ENCODE measurements at places on chromosomes 7 and 10. TPM values are rescaled to one million over a fixed set of nuclear protein-coding genes. Genes with fewer than 3 reads are reported as not detected.

Gene SFRP4
- total RNA-seq: 3.7 TPM

Gene NODAL
- total RNA-seq: not detected

Gene PVRIG
- total RNA-seq: not detected

Gene CPN1
- 0.19 TPM for total RNA-seq

Gene STK31
- 0.80 TPM for total RNA-seq

Gene TUBB8
- 0.15 TPM for total RNA-seq

Gene UNC5B
- 2.8 TPM for total RNA-seq

Gene CCDC3
- 1.4 TPM for total RNA-seq

Gene EZH2
- total RNA-seq: 21.0 TPM

Gene AVPI1
- 111 TPM for total RNA-seq

Gene SKIDA1
- 1.2 TPM for total RNA-seq

Gene CALN1
- not detected for total RNA-seq

Gene RET
- 0.50 TPM for total RNA-seq

Gene UPF2
- 13.9 TPM for total RNA-seq

Gene SLC26A5
- not detected for total RNA-seq

Gene KCNMA1
- total RNA-seq: 38.0 TPM

Gene STMP1
- total RNA-seq: 32.7 TPM

Gene ARL4A
- 67.8 TPM for total RNA-seq

Gene WNT16
- 1.6 TPM for total RNA-seq

Gene LAMB1
- total RNA-seq: 118 TPM

Gene LIPJ
- total RNA-seq: not detected

Gene MYL10
- total RNA-seq: not detected

Gene LHFPL3
- not detected for total RNA-seq

Gene GIMAP6
- total RNA-seq: not detected

Gene LGI1
- not detected for total RNA-seq

Gene ADIRF
- total RNA-seq: not detected

Gene C10orf143
- 0.66 TPM for total RNA-seq

Gene C10orf53
- total RNA-seq: not detected

Gene VWA2
- 0.06 TPM for total RNA-seq

Gene PLAU
- 87.2 TPM for total RNA-seq

Gene RBP4
- 4.9 TPM for total RNA-seq

Gene CYP3A7
- not detected for total RNA-seq

Gene TMEM213
- total RNA-seq: not detected

Gene LRMDA
- 3.4 TPM for total RNA-seq

Gene CFAP58
- 0.27 TPM for total RNA-seq

Gene DLX6
- total RNA-seq: not detected

Gene SPDYE6
- not detected for total RNA-seq

Gene INSYN2A
- total RNA-seq: 2.0 TPM

Measured in A549 treated with dexamethasone at 1 μM for 4 hours (cell line).